ENCODE measurements at places on chromosomes 12 and 14.

DNA sequence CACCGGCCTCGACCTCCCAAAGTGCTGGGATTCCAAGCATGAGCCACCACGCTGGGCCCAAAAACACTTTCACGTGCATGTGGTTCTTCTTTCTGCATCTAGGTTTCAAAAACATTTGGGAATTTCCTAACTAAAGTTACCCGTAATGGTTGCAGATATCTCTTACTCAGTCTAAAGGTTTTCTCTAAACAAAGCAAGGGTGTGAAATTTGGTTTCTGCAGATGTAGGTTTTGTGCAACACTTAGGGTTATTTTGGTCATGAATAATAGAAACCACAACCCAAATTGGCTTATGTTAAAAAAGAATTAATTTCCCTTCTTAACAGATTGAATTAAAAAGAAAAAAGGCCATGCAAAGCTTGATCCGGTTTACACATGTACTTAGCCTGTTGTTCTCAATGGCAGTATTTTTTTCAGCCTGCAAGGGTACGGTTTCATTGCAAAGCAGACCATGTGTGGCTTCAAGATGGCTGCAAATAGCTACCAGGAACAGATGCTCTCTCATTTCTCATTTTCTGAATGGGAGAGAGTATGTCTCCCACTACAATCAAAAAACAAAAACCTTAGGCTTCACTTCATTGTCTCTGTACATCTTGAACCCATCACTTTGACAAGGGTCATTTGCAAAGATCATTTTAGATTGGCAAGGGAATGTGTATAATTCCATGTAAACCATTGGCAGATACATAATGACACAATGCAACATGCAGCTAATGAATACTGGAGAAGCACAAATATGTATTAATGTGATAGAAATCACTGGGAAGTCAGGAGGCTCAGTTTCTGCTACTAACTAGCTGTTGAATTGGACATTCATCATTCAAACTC is 491.2 kb upstream of the FLRT2 start:
- DNase-seq, result peak; percentile 3

GRCh38 chr12:121649819-121650353 is 19.6 kb downstream of the MORN3 start:
- peak; percentile 82 for DNase-seq

GRCh38 chr14:60707858-60708257 is 16.3 kb downstream of the SIX4 start:
- no peak for DNase-seq

GRCh38 chr12:72586456-72586855 is 314.3 kb downstream of the TRHDE start:
- DNase-seq, result no peak

DNA sequence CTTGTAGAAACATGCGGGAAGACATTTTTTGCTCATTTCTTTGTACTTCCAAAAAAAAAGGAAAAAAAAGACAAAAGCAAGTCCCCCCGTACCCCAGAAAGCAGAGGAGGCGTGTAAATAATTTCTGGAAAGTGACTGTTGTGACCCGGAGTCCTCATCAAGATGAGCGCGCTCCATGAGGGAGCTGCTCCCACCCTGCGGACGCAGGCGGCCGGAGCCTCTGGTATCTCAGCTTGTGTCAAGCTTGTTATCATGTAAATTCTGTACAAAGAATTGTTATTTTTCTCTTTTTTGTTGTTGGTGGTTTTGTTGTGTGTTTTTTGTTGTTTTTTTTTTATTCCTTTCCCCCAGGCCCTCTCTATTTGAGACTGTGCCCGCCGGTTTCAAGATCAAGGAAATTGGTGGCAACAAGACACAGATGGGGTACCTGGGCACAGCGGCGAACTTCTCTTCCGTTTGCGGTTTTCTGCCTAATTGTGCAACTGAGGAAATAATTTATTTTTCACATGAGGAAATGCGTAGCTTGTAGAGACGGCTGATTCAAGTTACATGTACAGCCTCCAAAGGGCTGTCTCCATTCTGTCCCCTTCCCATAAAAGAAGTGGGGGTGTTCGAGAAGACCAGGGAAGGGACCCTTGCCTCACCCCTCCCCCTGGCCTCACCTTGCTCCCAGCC is 27.0 kb downstream of the HPD start:
- DNase-seq, result no peak

Measured in immature natural killer cell (primary cell).